ENCODE measurements at places on chromosomes 16 and 17. TPM values are rescaled to one million over a fixed set of nuclear protein-coding genes. Genes with fewer than 3 reads are reported as not detected.

DNA sequence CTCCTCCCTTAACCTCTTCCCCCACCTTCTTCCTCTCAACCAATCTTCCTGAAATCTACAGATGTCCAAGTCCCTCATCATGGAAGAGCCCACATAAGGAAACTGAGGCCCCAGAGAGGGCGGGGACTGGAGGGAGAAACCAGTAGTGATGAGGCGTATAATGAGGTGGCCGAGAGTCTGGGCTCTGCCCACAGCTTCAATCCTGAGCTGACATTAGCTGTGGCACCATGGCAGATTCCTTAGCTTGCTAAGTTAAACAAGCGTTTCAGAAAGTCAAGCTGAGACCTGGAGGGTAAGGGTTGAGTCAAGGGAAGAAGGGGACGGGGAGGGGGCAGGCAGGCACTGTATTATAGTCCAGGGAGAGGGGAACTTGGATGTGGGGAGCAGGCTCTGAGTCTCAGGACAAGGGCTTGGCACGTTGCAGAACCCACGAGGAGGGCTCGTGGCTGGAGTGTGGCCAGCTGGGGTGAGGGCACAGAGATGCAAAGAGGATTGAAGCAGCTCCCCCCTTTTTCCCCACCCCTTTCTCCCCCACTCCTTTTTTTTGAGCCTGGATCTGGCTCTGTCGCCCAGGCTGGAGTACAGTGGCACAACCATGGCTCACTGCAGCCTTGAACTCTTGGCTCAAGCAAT lies 13.3 kb downstream of the ARHGAP23 start:
- no peaks in the 10 kb centered on the region for H3K36me3 ChIP-seq
- H3K4me1 ChIP-seq = peaks cover 6% of the 10 kb centered on the region
- H3K27me3 ChIP-seq = peaks cover 3% of the 10 kb centered on the region
- DNase-seq = no peak
- no peak overlapping the region for H3K27ac ChIP-seq
- no peak overlapping the region for H3K4me3 ChIP-seq

Gene POLG2
- total RNA-seq = 30.2 TPM

- no peaks in the 10 kb centered on the region for H3K4me1 ChIP-seq
- H3K27ac ChIP-seq = no peak overlapping the region
- H3K27me3 ChIP-seq = no peaks in the 10 kb centered on the region
These were observed 32.5 kb downstream of the TPSG1 start for GRCh38 chr16:1192384-1193073.

DNA sequence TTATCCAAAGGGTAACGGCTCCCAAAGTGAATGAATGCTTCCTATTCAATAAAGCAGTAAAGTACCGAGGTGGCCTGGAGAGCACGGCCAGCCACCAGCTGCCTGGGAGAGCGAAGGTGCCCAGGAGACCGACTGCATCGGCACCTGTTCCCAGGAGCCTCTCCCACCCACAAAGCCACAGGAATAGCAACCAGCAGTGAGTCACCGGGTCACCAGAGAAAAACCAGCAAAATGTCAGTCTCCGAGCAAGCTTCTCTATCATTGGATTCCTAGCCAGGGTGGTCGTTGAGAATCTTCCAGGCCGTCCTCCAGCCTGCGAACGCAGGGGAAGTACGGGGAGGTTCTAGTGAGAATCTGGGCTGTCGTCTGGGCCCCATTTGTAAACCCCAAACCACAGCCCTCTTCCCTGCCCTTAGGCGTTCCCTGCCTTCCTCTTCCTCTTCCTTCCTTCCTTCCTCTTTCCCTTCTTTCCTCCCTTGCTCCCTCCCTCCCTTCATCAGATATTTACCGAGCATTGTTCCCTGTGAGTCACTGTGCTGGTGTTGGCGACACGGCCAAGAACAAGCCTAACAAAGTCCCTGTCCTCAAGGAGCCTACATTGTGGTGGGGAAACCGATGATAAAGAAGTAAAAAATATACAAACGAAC lies 114.6 kb downstream of the SLC39A11 start:
- no peak for DNase-seq
- H3K36me3 ChIP-seq = peaks cover 2% of the 10 kb centered on the region
- peaks cover 9% of the 10 kb centered on the region for H3K4me1 ChIP-seq
- H3K27me3 ChIP-seq = no peaks in the 10 kb centered on the region

- peaks cover under 1% of the 10 kb centered on the region for H3K36me3 ChIP-seq
- no peak for DNase-seq
- no peak overlapping the region for H3K27ac ChIP-seq
- H3K4me1 ChIP-seq = peaks cover 6% of the 10 kb centered on the region
- H3K27me3 ChIP-seq = peaks cover 2% of the 10 kb centered on the region
These were observed 76.5 kb downstream of the NETO2 start for GRCh38 chr16:47067203-47067602.

DNA sequence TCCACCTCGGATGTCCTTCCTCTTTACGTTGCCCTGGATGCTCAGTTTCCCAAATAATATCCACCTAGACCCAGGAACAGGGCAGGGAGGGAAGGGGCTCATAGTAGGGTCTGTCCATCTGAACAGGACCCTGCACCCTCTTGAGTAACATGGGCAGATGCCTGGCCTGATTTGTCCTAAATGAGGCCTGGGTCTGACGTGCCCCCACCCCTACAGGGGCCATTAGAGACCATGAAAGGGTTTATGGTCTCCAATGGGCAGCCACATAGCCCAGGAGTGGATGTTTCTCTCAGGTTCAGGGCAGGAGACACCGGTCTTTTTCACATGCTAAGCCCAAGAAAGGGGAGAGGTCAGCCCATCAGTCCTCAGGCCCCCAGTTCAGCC lies 6.8 kb downstream of the CACNG1 start:
- H3K4me1 ChIP-seq = no peaks in the 10 kb centered on the region
- peaks cover 9% of the 10 kb centered on the region for H3K36me3 ChIP-seq
- no peaks in the 10 kb centered on the region for H3K27me3 ChIP-seq
- H3K4me3 ChIP-seq = no peak overlapping the region
- no peak for DNase-seq

DNA sequence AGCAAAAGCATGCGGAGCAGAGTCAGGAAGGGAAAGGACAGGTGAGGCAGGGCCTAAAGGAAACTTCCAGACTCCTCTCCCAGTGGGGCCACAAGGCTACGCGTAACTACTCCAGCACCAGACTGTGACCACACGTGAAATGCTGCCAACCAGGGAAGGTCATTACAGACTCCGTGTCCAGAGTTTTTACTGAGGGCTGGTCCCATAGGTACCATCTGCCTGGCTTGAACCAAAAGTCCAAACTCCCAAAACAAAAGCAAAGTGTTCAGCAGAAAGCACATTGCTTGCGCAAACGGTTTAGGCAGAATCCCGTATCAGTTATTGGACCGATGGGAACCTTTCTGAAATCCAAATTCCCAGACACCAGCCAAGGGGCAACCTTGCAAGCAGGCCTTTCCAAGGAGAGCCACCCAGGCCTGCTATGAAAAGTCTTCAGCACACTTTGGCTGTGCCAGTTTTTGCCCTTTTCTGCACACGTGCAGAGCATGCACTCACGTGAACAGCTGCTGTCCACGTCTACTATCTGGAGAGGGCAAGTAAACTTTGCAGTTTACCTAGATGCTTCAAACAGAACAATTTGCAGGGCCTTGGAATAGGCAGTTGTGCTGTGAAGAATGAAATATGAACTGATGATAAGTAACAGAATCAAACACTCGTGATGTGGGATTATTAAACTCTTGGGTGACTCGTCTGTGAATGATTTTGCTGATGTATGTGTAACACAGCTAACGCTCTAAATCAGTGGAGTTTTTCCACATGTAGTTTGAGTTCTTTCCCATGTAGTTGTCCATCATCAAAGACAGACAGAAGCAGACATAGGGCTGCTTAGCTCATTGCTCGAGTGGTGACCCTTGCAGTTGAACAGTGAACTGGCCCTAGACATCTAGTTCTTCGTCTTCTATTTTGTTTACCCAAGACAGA lies 58.1 kb upstream of the CRISPLD2 start:
- DNase-seq = no peak
- H3K4me3 ChIP-seq = no peak overlapping the region
- H3K36me3 ChIP-seq = peaks cover 60% of the 10 kb centered on the region
- no peaks in the 10 kb centered on the region for H3K27me3 ChIP-seq
- H3K4me1 ChIP-seq = peaks cover 54% of the 10 kb centered on the region

DNA sequence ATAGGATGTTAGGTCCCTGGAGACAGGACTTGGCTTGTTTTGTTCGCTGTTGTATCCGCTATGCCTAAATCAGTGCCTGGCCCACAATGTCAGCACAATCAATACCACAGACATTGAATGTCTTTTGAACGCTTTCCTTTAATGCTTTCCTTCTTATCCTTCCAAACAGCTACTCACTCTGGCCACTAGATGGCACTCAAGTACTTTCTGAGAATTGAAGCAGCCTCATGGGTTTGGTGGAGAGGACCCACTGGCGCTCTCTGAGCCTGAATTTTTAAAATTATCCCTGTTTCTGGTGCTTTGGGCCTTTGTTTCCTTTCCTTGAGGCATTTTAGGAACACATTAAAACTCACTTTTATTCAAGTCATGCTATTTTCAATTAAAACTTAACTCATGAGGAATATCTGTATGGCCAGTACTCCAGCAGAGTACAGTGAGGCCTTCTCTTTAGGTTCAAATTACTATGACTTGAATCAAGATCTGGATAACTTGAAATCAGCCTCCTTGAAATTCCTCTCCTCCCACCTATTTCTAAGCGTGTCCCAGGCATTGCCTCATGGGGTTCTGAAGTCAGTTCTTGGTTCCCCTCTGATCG lies 3.2 kb upstream of the NLRP1 start:
- peak; percentile 58 for DNase-seq
- H3K27me3 ChIP-seq = no peaks in the 10 kb centered on the region
- peaks cover 34% of the 10 kb centered on the region for H3K4me1 ChIP-seq
- no peak overlapping the region for H3K4me3 ChIP-seq
- H3K36me3 ChIP-seq = peaks cover under 1% of the 10 kb centered on the region

DNA sequence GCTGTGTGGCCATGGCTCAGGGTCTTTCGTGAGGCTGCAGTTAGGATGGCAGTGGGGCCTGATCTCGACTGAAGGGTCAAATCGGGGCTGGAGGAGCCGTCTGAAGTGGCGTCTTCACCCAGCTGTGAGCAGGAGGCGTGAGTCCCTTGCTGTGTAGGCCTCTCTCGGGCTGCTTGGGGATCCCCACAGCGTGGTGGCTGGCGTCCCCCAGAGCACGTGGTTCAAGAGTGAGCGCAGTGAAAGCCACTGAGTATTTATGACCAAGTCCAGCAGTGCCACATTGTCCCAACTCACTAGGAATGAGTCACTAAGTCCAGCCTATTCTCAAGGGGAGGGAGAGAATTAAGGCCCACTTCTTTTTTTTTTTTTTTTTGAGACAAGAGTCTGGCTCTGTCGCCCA lies 11.7 kb upstream of the TCF25 start:
- DNase-seq = no peak
- no peaks in the 10 kb centered on the region for H3K27me3 ChIP-seq
- H3K36me3 ChIP-seq = no peaks in the 10 kb centered on the region
- H3K27ac ChIP-seq = no peak overlapping the region

Gene CCL3
- total RNA-seq = 296 TPM

GRCh38 chr17:335691-336090 lies 16.9 kb downstream of the RPH3AL start:
- H3K27me3 ChIP-seq = no peaks in the 10 kb centered on the region
- H3K4me1 ChIP-seq = peaks cover 5% of the 10 kb centered on the region
- H3K27ac ChIP-seq = no peak overlapping the region
- no peaks in the 10 kb centered on the region for H3K36me3 ChIP-seq

GRCh38 chr16:4580250-4580649 lies 24.1 kb downstream of the C16orf96 start:
- no peaks in the 10 kb centered on the region for H3K4me1 ChIP-seq
- H3K4me3 ChIP-seq = no peak overlapping the region
- DNase-seq = no peak

Gene STX1B
- total RNA-seq = 1.5 TPM

- H3K27me3 ChIP-seq = no peaks in the 10 kb centered on the region
- H3K36me3 ChIP-seq = peaks cover 48% of the 10 kb centered on the region
- no peak overlapping the region for H3K4me3 ChIP-seq
- peaks cover 8% of the 10 kb centered on the region for H3K4me1 ChIP-seq
- no peak for DNase-seq
These were observed 30.5 kb downstream of the ETV4 start for GRCh38 chr17:43515656-43516055.

- H3K4me3 ChIP-seq = no peak overlapping the region
- peak; percentile 92 for DNase-seq
- H3K36me3 ChIP-seq = peaks cover 8% of the 10 kb centered on the region
These were observed 27.3 kb downstream of the USP7 start for GRCh38 chr16:8936421-8936820.

GRCh38 chr16:50719401-50720337 lies 22.2 kb upstream of the CYLD start:
- H3K4me3 ChIP-seq = no peak overlapping the region
- peaks cover 45% of the 10 kb centered on the region for H3K4me1 ChIP-seq
- H3K27me3 ChIP-seq = no peaks in the 10 kb centered on the region
- DNase-seq = peak; percentile 30
- H3K27ac ChIP-seq = no peak overlapping the region

GRCh38 chr16:51095084-51095881 lies 55.8 kb downstream of the SALL1 start:
- H3K27me3 ChIP-seq = peaks cover 3% of the 10 kb centered on the region
- DNase-seq = no peak
- no peaks in the 10 kb centered on the region for H3K36me3 ChIP-seq
- no peaks in the 10 kb centered on the region for H3K4me1 ChIP-seq

DNA sequence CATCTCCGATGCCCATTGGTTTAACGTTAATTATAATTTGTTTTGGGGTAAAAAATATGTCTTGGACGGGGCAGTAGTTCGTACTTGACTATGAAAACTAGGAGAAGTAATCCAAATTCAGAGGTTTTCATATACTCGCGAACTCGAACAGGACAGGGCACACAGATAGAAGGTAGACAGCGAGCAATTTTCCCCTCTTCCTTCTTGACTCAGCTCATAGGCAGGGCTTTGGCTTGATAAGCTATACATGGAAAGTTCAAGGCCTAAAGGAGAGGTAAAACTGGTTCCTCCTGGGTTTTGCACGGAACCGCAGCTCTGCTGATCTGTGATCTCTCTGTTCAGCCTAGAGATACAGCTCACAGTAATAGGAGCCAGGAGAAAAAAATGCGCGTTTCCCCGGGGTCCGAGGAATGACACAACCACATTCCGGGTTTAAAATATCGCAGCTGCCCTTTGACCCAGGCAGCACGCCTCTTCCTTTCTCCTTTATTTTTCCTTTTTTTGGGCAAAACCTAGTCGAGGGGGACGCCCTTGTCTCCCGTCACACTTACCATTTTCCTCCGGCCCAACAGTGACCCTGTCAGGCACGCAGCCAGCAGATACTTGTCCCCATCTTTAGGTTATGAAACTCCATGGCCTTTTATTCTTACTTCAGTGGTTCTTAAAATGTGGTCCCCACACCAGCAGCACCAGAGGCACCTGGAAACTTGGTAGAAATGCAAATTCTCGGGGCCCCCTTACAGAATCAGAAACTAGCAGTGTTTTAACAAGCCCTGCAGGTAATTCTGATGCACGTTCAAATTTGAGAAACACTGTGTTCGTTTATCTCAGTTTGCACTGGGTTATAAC lies 1.7 kb upstream of the LASP1 start:
- H3K4me3 ChIP-seq = peak overlapping the region; percentile 93
- H3K4me1 ChIP-seq = peaks cover 37% of the 10 kb centered on the region
- H3K27ac ChIP-seq = peak overlapping the region; percentile 93

Measured in activated CD4-positive, alpha-beta T cell treated with anti-CD3 and anti-CD28 coated beads for 36 hours (primary cell).